T-helper 17 cell (primary cell): ENCODE measurements at places on chromosomes 1 and 21. TPM values are rescaled to one million over a fixed set of nuclear protein-coding genes. Genes with fewer than 3 reads are reported as not detected.
A peak's percentile ranks its signal among the peaks of the same experiment; 100 is the strongest.

DNA sequence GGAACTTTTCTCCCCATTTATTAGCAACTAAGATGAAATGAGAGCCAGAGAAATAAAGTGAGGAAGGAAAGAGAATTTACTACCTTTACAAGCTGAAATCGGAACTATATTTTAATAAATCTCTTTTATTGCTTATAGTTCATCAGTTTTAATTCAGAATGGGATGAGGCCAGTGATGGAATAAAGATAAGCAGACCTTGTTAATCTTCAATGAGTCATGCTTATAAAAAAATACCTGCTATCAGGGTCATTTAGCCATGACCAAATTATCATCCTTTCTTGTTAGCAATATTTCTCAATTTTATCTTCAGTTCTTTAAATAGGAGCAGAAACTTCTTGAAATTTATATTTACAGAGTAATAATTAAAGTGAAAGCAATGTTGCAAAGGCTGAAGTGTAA lies 26.1 kb downstream of the RGS4 start:
- peaks cover 34% of the 10 kb centered on the region for H3K27me3 ChIP-seq
- H3K36me3 ChIP-seq: no peaks in the 10 kb centered on the region
- H3K27ac ChIP-seq: no peak overlapping the region
- H3K4me1 ChIP-seq: no peaks in the 10 kb centered on the region
- DNase-seq: no peak

GRCh38 chr1:88916883-88917282 lies 25.5 kb upstream of the GTF2B start:
- DNase-seq: no peak
- no peak overlapping the region for H3K4me3 ChIP-seq
- peaks cover 1% of the 10 kb centered on the region for H3K36me3 ChIP-seq
- no peaks in the 10 kb centered on the region for H3K27me3 ChIP-seq

GRCh38 chr1:3898994-3899753 lies 898 bp downstream of the C1orf174 start:
- peaks cover 26% of the 10 kb centered on the region for H3K4me1 ChIP-seq
- no peak for DNase-seq
- H3K27ac ChIP-seq: peak overlapping the region; percentile 90
- H3K27me3 ChIP-seq: no peaks in the 10 kb centered on the region
- no peaks in the 10 kb centered on the region for H3K36me3 ChIP-seq

DNA sequence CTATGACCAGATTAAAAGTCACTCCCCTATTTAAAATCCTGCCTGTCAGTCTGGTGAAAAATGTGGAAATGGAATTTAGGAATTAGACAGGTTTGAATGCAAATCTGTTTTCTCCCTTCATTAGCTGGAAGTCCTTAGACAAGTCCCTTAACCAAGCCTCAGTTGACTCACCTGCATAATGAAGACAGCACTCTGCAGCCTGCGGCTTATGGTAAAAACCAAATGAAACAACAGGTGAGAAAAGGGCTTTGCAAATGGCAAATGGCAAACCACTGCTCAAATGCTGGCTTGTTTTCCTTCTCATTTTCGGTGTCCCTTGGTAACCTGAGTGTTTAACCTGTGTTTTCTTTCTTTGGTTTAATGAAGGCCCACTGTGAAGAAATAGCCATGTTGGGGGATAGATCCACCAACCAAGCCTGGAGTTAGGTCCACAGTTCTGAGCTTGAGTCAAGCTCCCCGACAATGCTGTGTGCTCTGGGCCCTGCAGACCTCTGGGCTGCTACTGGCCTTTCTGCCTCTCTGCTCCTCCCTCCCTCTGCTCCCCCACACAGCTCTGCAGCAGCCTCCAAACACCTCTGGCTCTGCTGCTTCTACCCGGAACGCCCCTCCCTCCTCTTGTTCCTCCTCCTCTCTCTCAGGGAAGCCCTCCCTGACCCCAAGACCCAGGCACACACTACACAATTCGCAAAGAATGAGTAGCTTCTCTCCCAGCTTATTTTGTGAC lies 641.8 kb downstream of the MATN1 start:
- no peak overlapping the region for H3K4me3 ChIP-seq
- H3K36me3 ChIP-seq: no peaks in the 10 kb centered on the region
- H3K27ac ChIP-seq: no peak overlapping the region

DNA sequence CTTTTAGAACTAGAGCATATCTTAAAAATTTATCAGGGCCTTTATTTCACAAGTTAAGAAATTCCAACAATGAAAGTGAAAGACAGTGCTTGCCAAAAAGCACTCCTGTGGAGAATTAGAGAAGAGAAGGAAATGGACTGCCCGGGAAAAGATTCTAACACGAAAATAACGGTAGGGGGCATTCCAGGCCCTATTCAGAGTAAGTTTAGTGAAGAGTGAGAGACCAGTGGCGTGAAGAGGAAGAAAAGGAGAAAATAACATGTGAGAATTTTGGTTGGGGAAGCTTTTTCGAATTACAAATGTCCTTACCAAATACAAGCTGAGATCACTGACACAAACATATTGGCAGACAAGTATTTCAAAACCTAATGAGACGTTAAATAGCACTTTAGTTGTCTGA lies 38.4 kb upstream of the RBM34 start:
- no peak for DNase-seq
- H3K4me1 ChIP-seq: peaks cover 6% of the 10 kb centered on the region
- no peaks in the 10 kb centered on the region for H3K27me3 ChIP-seq
- H3K27ac ChIP-seq: peak overlapping the region; percentile 29
- peaks cover 4% of the 10 kb centered on the region for H3K36me3 ChIP-seq
- peak overlapping the region; percentile 57 for H3K4me3 ChIP-seq

DNA sequence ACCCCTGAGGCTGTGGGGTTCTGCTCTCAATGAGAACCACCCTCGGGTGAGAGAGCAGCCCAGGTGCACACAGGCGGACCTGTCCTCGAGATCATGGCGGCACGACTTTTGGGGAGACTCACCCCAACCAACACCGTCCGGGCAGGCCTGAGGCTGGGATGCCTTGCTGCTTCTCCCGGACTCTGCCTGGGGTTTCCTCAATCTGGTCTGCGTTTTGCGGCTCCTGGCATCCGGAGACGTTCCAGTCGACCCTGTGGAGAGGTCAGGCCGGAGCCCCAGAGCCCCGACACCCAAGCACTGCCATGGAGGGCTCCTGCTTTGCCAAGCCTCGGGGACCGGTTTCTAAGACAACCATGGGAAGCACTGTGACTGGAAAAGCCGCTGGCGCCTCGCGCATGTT lies 3879.7 kb downstream of the SRGAP2C start:
- no peaks in the 10 kb centered on the region for H3K36me3 ChIP-seq
- no peak for DNase-seq

GRCh38 chr1:206722751-206723461 lies 38.2 kb downstream of the MAPKAPK2 start:
- no peaks in the 10 kb centered on the region for H3K36me3 ChIP-seq

DNA sequence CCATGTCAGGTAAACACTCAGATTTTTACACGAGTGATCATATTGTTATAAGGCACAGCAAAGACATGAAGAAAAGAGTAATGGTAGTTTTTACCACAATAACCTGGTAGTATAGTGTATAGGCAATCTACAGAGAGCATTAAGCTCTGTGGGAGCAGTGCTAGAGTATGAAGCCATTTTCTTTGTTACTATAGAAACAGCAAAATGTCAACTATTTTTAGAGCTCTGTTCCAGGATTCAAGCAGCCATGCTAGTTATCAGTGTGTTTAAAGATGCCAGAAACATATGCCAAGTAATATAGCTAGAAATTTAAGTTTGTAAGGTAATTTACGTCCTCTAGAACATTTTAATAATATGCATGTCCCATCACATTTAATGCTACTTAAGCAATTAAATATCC lies 77.6 kb upstream of the RGS18 start:
- no peaks in the 10 kb centered on the region for H3K4me1 ChIP-seq
- no peaks in the 10 kb centered on the region for H3K27me3 ChIP-seq
- no peaks in the 10 kb centered on the region for H3K36me3 ChIP-seq
- no peak overlapping the region for H3K4me3 ChIP-seq
- DNase-seq: no peak

DNA sequence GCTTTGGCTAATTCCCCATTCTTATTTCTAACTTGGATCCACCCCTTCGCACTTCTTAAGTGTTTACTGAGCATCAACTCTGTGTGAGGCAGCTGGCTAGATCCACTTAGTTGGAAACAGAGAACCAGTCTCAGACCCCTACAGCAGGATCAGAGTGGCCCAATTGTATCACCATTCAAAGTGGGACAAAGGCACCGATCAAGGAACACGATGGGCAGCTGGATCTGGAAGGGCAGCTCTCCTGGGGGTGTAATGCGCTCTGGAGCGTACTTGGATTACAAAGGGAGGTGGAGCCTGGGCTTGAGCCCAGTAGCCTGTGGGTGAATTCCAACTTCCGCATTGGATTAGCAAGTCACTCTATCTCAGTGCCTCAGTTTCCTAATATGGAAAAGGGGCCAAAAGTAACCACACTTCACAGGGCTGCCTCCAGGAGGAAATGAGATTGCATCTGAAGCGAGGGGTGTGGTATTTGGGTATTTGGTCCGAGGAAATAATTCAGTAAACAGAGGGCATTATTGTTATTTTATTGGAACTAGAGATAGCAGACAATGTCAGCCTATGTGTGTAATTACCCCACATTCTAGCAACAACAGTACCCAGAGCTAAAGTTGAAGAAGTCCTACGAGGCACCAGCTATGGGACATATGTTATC lies 11.9 kb downstream of the ECE1 start:
- no peak for DNase-seq
- no peak overlapping the region for H3K4me3 ChIP-seq
- H3K27ac ChIP-seq: peak overlapping the region; percentile 97
- H3K4me1 ChIP-seq: peaks cover 32% of the 10 kb centered on the region

- no peak overlapping the region for H3K4me3 ChIP-seq
- DNase-seq: no peak
- no peak overlapping the region for H3K27ac ChIP-seq
- no peaks in the 10 kb centered on the region for H3K27me3 ChIP-seq
- peaks cover 14% of the 10 kb centered on the region for H3K4me1 ChIP-seq
Observed at GRCh38 chr1:66405061-66405460, 128.9 kb upstream of the SGIP1 start.

DNA sequence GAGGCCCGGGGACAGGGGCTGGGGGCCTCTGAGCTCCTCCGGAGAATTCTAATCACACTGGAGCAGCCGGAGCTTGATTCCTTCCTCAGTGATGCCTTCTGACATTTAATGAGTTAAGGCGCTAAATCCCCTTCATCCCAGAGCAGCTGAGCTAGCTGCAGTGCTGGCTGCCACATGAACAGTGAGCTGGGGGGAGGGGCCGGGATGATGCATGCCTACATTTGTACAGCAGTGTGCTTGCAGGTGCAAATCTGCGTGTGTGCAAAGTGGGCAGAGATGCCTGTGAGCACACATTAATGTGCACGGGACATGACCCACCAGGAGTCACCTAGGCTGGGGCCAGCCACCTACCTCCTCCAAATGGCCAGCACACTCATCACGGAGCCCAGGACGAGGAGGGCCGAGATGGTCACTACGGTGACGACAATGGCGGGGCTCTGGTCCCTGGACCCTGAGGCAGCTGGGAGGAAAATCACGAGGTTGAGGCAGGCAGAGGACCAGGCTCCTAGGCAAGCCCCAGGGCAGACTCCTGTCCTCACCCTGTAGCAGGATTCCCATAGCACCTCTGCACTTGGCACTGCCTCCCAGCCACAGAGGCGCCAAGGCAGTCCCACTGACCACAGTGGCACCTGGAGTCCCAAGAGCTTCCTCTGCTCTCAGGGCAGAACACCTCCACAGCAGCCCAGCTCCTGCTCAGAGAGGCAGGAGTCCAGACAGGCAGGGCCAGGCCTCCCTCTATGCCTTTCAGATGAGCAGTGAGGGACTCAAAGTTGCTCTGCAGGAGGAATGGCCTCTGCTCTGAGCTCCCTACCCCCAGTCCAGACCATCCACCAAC lies 34.7 kb downstream of the CDCA8 start:
- H3K27me3 ChIP-seq: peaks cover 67% of the 10 kb centered on the region
- no peak overlapping the region for H3K4me3 ChIP-seq
- H3K4me1 ChIP-seq: peaks cover 8% of the 10 kb centered on the region
- H3K36me3 ChIP-seq: peaks cover 6% of the 10 kb centered on the region
- H3K27ac ChIP-seq: peak overlapping the region; percentile 29

DNA sequence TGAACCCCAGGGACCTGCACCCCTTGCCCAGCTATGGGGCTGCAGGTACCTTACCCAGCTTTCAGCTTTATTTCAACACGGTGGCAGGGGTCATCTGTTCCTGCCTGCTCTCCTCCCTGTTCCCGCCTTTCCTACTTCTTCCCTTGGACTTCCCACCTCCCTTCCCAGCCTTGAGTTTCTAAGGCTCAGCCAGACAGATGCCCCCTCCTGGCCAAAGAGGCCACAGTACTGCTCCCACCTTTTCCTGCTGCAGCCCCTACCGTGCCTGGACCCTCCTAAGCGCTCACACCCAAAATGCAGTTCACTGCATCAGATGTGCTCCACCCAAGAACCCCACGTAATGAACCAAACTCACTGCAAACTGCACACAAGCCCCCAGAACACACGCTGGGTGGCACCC lies 7.7 kb downstream of the NOC2L start:
- peaks cover 7% of the 10 kb centered on the region for H3K4me1 ChIP-seq
- no peak overlapping the region for H3K27ac ChIP-seq
- H3K4me3 ChIP-seq: no peak overlapping the region
- DNase-seq: no peak
- no peaks in the 10 kb centered on the region for H3K27me3 ChIP-seq

DNA sequence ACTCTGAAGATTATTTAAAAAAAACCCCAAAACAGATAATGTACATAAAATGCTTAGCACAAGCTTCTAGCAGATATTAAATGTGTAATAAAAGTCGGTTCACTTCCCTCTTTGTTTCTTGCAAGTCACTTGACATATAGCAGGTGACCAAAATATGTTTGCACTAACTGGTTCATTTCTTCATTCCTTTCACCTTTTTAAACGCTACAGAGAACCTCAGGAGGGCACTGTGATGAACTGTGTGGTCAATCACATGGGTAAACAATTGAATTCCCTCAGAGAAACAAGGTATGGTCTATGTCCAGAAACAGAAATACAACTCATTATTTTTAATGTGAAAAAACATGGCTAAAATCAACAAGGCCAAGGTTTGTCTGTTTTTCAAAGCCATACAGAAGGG lies 51.3 kb upstream of the BCL10 start:
- H3K4me1 ChIP-seq: no peaks in the 10 kb centered on the region
- H3K36me3 ChIP-seq: no peaks in the 10 kb centered on the region
- no peak overlapping the region for H3K4me3 ChIP-seq
- DNase-seq: no peak

The COL11A1 gene
- total RNA-seq: not detected

The ACOT11 gene
- total RNA-seq: 0.67 TPM

The CRYAA gene
- not detected for total RNA-seq

The CD101 gene
- 1.9 TPM for total RNA-seq

The TNFAIP8L2 gene
- 3.6 TPM for total RNA-seq

The C1QTNF12 gene
- 2.0 TPM for total RNA-seq

The KHDC4 gene
- 59.9 TPM for total RNA-seq
